HT1080 (cell line): ENCODE measurements at places on chromosomes 6 and 20. TPM values are rescaled to one million over a fixed set of nuclear protein-coding genes. Genes with fewer than 3 reads are reported as not detected.

CGA gene
- 0.13 TPM in 1 of 2 replicates, not detected in the other for total RNA-seq

SIRPG gene
- total RNA-seq: 0.03 TPM in 1 of 2 replicates, not detected in the other

GPR6 gene
- total RNA-seq: not detected in 2 replicates

POU5F1 gene
- not detected in 2 replicates for total RNA-seq

TGM3 gene
- total RNA-seq: not detected in 2 replicates

UFL1 gene
- total RNA-seq: 12.5 and 12.9 TPM in 2 replicates

BTNL2 gene
- not detected in 2 replicates for total RNA-seq

TRIM31 gene
- 0.03 TPM in 1 of 2 replicates, not detected in the other for total RNA-seq
